ENCODE measurements at places on chromosomes 16 and 17.

DNA sequence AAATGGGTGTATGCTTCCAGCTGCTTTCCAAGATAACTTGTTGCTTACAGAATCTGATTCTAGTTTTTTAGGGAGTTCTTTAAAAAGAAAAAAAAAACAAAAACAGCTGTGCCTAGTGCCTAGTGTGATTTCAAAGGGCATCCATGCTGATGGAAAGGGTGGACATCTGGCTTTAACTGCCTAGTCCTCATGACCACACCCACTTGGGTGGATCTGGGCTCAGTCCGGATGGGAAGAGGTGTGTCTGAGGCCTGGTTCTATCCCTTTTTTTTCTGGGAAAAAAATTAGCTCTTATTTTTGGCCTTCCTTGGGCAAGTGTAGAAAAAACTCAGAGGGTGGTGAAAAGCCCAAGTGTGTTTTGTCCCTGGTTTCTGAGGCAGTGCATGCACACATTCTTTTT lies 132.3 kb upstream of the CDH11 start:
- no peak for DNase-seq

GRCh38 chr16:49567950-49568349 lies 194.3 kb downstream of the C16orf78 start:
- DNase-seq: no peak

- no peak for DNase-seq
Measured at GRCh38 chr16:75532142-75532765, 3.7 kb downstream of the CHST5 start.

DNA sequence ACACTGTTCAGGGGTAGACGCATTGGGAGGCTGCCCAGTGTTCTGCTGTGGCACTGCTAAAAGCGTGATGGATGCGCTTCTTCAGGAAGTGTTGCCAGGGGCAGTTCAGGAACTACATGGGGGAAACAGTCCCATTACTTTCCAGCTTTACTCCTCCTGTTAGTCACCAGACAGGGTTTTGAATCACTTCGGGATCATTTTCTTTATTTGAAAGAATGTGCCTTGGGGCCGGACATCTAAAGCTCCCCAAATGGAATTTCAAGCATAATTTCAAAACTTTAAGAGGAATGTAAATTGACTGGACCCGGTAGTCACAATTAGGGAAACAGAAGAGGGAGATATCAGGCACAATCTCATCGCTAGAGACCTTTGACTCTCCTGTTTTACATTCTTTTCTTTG lies 1.3 kb upstream of the KRTAP2-1 start:
- DNase-seq: peak; percentile 65

DNA sequence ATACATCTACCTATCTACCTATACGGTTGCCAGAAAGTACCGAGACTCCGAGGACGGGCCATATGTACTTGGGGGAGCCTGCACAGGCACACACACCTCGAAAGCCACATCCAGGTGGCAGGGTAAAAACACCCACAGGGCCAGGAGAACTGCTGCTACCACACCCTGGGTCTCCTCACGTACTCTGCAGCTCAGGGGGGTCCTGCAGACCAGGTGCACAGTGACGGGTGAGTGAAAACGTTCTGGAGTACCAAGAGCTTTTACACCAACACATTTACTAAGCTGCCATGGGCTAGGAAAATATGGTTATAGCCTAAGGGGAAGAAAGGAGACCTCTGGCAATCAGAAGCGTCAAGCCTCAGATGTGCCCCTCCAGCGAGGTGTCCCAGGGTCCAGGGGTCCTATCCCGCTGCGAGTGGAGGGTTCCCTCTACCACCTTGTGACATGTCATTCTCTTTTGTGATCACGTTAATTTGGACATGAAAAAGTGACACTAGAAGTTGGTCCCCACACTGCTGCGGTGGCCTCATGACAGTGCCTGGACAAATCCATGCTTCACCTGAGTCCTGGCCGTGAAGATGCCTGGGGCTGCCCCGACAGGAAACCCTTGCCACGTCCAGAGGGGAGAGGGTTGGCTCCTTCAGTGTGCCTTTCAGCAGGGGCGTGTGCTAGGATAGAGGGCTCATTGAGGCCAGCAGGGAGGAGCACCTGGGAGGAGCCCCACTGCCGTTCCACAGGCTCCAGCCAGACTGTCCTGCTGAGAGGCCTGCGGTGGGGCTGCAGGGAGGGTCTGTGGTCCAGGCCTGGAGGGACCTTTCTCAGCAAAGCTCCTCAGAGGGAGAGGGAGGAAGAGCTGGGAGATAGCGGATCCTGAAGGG lies 1.8 kb downstream of the CANT1 start:
- DNase-seq: no peak

DNA sequence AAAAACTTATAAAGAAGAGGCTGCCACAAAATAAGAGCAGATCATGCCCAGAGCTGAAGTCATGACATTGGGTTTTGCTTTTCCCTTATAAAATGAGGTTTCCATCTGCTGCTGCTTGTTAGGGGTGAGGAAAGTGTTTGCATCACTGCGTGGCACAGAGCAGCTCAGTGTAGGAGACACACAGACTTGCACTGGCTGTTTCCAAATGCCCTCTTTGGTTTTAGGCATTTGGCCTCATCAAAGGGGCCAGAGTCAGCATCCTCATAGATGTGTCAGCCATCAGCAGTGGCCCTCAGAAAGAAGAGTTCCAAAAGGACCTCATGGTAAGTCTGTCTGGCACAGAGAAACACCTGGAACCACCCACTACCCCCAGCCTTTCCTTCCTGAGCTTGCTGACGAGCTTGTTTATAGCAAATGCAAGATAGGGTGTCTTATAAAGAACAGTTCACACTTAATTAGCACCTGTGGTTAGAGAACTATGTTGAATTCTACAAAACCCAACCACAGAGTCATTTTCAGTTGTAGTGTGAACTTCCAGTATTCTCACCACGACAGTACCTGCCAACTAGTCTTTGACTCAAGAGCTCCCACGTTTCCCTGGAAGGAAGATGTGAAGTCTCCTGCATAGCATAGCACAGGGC lies 17.0 kb downstream of the VWA3A start:
- DNase-seq: no peak

DNA sequence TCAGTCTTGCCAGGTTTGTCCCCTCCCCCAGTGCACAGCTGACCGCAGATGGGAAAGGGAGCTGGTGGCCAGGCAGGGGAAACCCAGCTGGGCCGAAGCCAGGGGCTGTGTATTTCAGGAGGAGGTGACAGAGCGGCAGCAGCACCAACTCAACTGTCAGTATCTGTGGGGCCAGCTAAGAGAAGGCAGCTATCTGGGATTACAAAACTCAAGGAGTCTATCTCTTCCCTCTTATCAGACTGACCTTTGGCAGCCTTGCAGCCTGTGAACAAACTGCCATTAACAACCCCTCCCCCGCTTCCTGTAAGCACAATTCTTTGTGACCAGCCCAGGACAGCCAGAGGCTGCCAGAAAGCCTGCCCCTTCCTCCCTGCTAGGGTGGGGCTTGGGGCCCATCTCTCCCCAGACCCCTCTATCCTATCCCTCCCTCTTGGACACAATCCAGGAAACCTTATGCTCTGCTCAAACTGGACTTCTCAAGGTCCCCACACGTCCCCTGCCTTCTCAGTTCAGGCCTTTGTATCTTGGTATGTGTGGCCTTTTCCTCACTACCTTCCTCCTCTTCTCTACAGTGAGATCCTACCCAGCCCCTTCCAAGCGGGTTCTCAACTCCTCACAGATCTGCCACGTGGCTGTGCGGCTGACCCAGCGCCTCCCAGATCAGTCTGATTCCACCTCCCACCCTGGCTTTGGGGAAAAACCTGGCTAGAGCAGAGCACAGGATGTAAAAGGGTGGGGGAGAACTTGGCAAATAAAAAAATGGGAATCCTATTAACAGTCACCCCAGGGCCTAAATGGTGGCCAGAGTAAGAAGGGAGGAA lies 10.5 kb downstream of the ST3GAL2 start:
- DNase-seq: peak; percentile 81

DNA sequence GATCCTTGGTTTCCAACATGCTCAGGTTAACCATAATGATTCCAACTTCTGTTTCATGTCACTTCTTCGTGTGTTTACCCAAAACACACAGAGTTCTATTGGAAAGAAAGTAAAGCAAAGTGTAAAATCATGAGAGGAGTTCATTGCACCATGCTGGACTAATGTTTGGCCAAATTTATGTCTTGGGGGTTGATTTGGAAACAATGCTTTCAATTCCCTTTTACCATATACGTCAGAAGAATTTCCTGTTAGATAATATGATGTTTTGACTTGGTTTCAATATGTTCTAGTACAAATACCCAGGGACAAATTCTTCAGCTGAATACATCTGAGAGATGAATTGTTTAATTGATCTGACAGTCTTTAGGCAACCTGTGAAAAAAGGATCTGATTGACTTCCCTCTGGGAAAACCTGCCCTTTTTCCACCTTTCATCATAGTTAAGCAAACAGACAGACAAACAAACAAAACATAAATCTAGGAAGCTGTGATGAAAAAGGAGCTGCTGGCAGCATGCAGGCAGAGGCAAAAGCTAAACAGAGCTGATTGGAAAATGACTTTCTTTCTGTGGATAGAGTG lies 26.0 kb upstream of the MPHOSPH6 start:
- DNase-seq: no peak

DNA sequence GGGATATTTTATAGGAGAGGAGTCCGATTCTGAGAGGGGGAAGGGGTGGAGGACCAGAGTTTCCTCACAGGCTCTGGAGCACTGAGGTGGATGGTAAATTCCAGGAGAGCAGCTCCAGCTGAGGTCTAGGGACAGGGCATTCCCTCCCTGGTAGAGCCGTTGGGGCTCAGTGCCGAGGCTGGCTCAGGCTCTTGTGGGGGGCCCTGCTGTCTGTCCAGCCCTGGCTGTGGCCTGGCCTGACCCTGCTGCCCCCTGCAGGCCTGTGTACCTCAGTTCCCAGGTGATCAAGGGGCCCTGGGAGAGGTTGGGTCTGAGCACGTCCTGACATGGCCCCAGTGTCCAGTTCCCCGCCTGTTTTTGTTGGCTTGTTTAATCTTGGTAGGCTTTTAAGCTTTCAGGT lies 16.8 kb downstream of the ZNF750 start:
- DNase-seq: no peak

- DNase-seq: no peak
Measured at GRCh38 chr16:75687361-75687760, 10.6 kb upstream of the CPHXL2 start.

GRCh38 chr17:82948081-82948511 lies 108.3 kb upstream of the ZNF750 start:
- DNase-seq: no peak

- no peak for DNase-seq
Measured at GRCh38 chr17:17351901-17352781, 49.0 kb downstream of the NT5M start.

DNA sequence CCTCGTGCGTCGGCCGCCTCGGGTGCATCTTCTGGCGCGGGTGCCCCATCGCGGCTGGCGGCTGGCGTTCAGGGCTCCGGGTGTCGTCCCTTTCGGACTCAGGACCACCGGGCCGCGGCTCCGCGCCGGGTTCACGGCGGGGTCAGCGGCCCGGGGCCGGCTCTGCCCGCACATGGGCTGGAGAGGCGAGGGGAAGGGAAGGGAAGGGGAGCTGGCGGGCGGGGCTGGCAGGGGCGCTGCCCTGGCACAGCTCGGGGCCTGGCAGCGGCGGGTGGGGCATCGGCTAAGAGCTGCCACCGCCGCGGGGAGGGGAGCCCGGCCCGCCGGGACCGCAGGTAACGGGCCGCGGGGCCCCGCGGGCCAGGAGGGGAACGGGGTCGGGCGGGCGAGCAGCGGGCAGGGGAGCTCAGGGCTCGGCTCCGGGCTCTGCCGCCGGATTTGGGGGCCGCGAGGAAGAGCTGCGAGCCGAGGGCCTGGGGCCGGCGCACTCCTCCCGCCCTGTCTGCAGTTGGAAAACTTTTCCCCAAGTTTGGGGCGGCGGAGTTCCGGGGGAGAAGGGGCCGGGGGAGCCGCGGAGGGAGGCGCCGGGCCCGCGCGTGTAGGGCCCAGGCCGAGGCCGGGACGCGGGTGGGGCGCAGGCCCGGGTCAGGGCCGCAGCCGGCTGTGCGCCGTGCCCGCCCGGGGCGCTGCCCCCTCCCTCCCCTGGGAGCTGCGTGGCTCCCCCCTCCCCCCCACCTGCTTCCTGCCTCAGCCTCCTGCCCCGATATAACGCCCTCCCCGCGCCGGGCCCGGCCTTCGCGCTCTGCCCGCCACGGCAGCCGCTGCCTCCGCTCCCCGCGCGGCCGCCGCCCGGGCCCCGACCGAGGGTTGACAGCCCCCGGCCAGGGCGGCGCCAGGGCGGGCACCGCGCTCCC lies 646 bp downstream of the HIC1 start:
- DNase-seq: no peak

DNA sequence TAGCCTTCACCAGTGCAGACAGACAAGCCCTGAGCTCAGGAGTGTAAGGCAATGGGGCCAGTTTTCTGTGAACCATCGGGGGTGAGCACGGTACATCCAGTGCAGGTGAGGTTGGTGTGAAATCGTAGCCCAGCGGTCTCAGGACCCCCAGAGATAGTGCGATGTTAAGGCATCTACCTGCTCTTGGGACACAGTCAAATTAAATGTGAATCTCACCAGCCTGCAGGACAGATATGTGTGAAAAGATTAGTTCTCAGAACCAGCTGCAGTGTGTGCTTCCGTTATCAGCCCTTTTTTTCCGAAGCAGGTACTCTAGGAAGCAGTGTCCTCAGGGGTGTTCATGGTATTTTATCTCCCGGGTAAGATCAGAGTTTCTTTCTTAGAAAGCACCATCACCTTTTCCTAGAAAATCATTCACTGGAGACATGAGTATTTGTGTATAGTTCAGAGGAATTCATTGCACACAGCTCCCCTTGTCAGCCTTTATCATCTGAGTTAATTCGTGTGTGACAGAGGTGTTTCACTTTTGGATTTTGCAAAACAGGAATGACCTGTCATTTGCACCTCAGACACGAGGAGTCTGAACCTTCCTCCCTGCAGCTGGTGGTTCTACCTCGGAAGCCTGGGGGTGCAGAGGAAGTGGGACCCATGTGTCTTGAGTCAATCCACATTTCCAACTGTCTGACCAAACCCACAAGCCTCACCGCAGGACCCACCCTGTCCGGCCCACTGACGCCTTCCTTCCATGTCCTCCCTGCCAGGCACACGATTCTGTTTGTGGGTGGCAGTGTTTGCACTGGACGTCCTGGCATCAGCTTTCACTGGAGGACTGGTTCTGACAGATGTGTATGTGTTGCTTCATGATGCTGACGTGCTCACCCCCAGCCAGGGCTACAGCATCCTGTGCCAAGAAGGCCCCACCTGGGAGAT lies 107.8 kb downstream of the CLEC16A start:
- no peak for DNase-seq

GRCh38 chr17:45256114-45256966 lies 5.6 kb downstream of the SPATA32 start:
- DNase-seq: no peak

GRCh38 chr16:64627288-64627687 lies 494.6 kb downstream of the CDH11 start:
- no peak for DNase-seq

DNA sequence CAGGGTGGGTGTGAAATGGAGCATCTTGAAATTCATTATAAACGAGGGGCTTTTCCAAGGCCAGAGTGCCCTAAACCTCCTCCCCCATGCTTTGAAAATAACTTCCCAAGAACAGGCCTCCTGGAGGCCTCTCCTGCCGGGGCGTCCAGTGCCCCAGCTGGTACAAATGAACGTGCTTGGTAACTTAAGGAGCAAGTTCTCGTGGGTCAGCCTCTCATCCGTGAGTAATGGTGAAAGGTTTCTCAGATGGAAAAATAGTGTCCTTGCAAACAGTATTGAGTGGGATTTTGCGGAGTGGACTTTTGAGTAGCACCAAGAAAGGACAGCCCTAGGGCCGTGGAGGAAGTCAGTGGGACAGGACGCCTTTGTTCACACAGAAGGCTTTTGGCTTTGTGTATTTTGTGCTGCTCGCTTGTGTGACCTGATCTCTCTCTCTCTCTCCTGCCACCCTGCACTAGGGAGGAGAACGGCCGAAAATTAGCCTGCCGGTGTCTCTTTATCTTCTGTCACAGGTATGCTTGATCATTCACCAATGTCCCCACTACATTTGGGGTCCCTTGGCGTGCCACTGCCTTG lies 34.6 kb downstream of the CLEC16A start:
- no peak for DNase-seq

All from GM04503 (cell line).